RPMI8226 (cell line): ENCODE measurements at places on chromosomes 1 and 21.
A peak's percentile ranks its signal among the peaks of the same experiment; 100 is the strongest.

- peak; percentile 39 for DNase-seq
Measured at GRCh38 chr1:243325305-243325890, 69.6 kb downstream of the SDCCAG8 start.

DNA sequence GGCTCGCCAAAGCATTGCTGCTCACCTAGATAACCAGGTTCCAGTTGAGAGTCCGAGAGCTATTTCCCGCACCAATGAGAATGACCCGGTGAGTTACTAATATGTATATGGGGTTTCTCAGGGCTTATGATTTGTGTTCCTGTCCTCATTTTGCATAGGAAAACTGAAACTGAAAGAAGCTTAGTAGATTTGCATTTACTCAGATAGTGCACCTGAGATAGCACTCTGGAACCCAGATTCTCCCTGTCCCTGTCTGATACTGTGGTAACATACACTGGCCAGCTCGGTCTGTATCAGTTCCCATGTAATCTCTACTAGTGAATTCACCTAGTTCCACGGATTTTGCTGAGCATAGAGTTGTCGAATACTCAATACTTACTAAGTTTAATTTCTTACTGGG is 28.1 kb downstream of the DAP3 start:
- peak; percentile 30 for DNase-seq

- DNase-seq: no peak
Measured at GRCh38 chr1:112735752-112736151, 20.6 kb upstream of the PPM1J start.

- peak; percentile 37 for DNase-seq
Measured at GRCh38 chr1:84698151-84699110, 8.2 kb upstream of the SSX2IP start.

GRCh38 chr1:18547460-18547859 is 66.7 kb downstream of the KLHDC7A start:
- no peak for DNase-seq

- DNase-seq: no peak
Measured at GRCh38 chr1:51636764-51637522, 20.1 kb downstream of the OSBPL9 start.

DNA sequence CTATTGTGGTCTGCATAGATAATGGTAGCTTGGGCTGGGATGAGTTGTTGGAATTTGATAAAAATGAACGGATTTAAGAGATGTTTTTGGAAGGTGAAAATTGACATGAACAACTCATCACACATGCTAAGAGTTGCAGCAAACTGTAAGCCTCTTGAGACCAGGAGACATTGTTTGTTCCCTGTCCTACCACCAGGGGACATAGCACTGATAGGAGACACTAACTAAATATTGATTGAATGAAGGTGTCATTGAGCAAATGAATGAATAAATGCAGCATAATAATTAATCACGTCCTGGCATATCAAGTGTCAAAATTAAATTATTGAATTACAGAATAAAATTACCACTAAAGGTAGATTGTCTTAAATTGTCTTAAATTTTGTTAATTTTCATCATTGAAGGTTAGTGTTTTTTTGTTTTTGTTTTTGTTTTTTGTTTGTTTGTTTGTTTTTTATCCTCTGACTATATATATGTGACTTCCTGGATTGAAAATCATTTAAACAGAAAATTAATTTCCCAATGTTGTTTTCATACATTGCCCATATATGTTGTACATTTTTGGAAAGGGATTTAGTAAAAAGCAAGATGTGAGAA is 285.3 kb upstream of the C1orf105 start:
- peak; percentile 49 for DNase-seq
